ENCODE measurements at places on chromosomes 3 and 15. TPM values are rescaled to one million over a fixed set of nuclear protein-coding genes. Genes with fewer than 3 reads are reported as not detected.

PTPRG gene
- total RNA-seq: 67.7 TPM

DNA sequence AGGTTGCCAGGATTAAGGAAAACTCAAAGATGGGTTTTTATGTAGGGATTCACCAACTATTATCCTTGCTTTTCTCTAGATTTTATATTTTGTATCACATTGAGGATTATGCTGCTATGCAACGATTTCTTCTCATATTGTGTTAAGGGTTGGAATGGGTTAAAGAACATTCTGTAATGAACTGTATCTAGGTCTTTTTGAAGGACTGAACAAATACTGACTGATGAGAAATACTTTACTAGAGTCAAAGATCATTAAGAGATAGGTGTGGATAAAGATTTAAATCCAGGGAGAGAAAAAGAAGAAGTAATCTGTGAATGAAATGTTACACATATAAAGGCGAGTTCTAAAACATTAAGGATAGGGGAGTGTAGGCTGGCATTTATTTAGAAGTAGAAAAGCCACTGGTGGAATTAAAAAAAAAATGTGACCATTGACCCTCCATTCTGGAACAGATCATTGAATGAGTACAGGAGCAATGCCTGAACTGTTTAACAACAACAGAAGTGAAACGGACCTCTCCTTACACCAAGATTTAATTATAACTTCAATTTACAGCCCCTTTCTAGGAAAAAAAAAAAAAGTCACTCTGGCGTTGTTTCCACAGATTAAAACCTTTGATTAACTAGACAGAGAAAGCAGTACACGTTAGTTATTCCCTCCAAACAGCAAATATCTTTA, 39.2 kb downstream of the PROS1 start:
- DNase-seq: no peak

DNA sequence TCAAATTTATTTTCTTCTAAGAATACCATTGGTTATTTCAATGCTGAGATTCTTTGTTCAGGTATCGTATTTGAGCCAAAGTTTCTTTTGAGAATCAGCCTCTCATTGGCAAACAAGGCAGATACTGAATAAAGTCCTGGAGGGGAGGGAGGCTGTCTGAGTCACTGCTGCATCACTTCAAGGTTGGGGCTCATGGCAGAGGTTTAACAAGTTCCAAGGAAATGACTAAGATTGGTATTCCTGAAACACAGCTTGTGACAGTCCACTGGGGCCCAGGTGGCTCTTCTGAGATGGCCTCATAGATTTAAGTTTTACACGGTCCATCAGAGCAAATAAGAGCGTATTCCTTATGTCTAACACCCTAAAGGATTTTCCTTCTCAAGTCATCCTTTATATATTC, 213.8 kb upstream of the STAC start:
- no peak for DNase-seq

GRCh38 chr3:40720863-40721262, 196.1 kb downstream of the ZNF621 start:
- no peak for DNase-seq

DNA sequence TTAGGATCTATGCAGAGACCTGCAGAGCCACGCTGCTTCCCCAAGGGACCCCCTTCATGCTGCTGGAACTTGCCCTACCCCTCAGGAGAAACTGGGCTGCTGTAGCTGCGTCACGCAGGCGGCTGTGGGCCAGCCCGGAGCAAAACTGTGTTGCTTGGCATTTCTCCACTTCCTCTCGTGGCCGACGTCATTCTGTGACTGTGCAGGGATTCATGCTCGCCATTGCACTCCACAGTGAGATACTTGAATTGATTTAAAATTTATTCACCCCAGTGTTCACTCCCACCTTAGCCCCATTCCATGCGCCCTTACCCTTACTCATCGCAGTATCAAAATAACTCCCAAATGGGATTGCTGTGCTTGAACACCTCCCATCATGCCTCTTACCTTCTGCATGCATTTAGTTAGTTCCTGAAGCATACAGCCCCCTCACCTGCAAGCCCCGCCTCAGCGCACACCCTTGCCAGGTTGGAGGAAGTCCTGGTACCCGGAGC, 45.7 kb downstream of the TMEM44 start:
- DNase-seq: no peak

GRCh38 chr3:14510838-14511622, 29.1 kb downstream of the GRIP2 start:
- DNase-seq: peak; percentile 47
